ENCODE measurements at places on chromosomes 5 and 9. TPM values are rescaled to one million over a fixed set of nuclear protein-coding genes. Genes with fewer than 3 reads are reported as not detected.

DNA sequence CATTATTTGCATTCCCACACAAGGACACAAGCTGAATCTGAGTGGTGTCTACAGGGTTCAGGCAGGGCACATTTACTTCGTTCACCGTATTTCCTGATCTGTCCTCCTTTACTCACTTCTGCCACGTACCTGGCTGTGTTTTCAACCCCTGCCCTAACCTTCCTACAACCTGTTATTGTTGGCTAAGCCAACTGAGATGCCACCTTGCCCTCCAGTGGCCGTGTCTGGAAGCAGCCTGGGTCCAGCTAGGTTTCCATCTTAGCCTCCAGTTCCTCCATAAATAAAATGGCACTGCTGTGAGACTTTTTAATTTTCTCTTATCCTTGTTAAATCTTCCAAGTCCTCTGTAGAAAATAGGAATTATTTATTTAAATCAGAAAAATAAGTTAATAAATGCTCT is 64.8 kb downstream of the ATP10B start:
- DNase-seq, result peak; percentile 22

- DNase-seq, result no peak
These were observed 122.3 kb downstream of the GNAQ start for GRCh38 chr9:77909306-77909705.

DNA sequence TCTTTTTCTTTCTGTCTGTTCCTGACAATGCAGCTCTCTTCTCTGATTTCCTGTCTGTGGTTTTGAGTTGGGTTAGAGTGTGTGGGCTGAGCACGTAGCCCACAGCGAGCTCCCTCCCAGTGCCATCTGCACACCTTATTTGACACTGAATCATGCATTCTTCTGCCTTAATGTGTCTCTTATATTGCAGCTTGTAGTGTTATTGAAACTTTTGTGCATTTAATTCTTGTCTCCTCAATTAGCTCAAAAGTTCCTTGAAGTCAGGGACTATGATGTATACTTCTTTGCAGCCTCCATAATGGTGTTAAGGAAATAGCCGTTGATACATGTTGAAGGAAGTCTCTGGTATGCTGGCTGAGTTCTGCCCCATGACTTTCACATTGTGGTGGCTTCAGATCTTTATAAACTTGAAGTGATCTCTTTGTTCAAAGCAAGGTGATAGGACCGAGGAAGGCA is 576.2 kb upstream of the CLINT1 start:
- peak; percentile 24 for DNase-seq

DNA sequence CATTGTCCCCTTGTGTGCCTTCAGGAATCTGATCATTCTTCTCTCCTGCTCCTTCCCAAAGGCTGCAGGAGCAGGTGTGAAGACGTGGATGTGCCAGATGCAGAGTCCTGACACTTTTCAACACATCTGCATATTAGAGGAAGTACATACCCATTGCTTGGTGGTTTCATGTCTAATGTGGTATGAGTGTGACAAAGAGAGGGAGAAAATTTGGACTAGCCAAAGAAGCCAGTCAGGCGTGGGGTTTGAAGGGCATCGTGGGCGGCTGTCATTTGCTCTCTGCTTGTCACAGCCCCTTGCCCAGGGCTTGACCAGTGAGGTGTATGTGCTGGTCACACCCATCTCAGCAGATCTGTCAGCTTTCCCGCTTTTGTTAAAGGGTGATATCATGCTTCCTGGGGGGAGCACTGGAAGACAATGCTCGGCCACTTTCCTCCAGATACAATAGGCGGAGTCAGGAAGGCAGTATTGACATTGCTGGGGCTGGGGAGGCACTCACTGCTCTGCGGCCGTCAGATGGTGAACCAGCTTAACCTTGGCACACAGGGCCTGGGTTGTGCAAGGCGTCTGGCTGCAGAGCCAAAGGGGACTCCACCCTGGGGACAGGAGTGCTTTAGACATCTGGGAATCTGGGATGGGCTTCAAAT is 8.6 kb downstream of the TEK start:
- peak; percentile 37 for DNase-seq

- no peak for DNase-seq
These were observed 849.6 kb upstream of the DMAC1 start for GRCh38 chr9:8649160-8649559.

- peak; percentile 80 for DNase-seq
These were observed 485 bp downstream of the TGFBR1 start for GRCh38 chr9:99105152-99106043.

DNA sequence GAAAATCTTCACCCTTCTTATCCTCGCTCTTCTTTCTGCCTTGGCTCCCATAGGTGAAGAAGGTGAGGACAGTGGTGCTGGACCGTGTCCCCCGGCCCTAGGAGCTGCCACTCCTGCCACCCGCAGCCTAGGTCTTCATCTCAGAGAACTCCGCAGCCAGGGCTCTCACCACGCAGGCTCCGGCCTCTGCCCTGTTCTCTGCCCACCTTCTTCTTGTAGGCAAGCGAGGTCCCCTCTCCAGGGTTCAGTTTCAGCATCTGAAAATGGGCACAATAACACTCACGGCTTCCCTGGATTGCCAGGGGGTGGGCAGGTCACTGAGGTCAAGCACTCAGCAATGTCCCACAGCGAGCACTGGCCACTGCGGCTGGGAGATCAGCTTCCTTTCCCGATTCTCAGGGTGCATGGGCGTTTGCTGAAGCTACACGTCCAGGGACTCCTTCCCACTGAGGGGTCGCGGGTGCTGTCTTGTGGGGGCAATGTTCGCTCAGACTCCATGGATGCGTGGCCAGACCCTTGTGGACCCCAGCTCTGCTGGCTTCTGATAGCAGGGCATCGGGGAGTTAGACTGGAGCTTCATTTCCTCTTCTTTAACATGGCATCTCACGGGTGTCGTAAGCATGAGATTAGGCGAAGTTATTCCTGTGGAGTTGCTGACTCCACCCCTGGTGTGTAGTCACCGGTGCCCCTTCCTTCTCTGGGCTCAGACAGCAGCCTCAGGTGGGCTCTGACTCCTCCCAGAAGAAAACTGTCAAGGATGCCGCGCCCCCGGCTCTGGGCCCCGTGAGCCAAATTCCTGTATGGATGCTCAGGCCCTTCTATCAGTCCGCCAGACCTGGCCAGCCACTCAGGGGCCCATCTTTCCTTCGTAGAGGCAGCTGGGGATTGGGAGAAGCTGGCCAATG is 145.1 kb upstream of the IRX2 start:
- no peak for DNase-seq

DNA sequence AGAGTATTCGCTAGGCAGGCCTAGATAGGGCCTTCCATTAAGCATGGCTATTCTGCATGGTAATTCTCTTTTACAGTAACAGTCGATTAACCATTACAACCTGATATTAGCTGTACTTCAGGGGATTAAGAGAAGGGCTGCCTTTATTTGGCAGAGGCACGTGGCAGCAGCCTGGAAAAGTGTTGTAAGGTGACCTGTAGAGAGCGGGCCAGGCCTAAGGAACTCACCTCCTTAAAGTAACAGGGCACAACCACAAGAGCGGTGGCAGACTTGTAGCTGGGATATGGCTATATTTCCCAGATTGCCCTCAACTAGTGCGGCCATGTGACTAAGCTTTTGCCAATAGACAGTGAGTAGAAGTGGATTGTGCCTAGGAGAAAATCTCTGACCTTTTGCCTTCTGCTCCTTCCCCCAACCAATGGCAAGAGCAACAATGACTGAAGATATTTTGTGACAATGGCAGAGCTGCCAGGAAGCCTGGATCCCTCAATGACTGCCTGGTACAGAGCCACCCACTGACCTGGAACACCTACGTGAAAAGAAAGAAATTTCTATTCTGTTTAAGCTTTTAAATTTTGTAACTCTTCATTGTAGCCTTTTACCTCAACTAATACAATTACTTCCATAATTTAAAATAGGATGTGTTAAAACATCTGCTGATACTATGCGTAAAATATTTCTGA is 18.9 kb upstream of the ANKRD34B start:
- DNase-seq, result no peak

GRCh38 chr9:3650994-3651622 is 125.3 kb upstream of the RFX3 start:
- DNase-seq, result no peak

DNA sequence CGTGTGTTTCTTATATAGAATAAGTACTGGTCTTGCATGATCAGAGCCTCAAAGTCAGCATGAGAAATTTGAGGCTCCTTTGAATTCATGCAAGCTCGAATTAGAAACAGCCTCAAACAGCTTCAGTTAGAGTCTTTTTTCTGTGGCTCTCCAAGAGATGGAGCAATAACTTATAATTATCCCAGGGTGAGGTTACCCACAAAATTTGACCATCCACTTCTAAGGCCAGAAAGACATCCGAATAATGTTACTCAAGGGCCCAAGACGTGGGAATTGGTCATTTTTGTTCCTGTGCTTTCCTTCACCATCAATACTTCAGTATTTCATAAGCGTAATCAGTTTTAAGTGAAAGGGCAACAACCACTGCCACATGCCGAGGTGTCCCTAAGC is 89.7 kb downstream of the DAPK1 start:
- no peak for DNase-seq

- no peak for DNase-seq
These were observed 76.7 kb upstream of the GDNF start for GRCh38 chr5:37916525-37916924.

GRCh38 chr9:28650327-28650726 is 1077.0 kb upstream of the C9orf72 start:
- DNase-seq, result no peak

DNA sequence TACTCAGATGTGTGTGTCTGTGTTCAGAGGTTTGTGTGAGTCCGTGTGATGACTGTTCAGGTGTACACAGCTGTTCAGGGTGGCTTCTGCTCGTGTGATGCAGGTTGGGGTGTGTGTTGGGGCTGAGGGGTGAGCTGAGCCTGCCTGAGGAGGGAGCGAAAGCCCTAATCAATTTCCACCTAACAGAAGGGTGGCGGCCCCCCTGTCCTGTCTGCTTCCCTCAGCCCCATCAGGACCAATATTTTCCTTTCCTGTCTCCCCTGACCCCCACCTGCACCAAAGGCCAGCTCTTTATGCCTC is 30.2 kb downstream of the LHX2 start:
- DNase-seq, result no peak

DNA sequence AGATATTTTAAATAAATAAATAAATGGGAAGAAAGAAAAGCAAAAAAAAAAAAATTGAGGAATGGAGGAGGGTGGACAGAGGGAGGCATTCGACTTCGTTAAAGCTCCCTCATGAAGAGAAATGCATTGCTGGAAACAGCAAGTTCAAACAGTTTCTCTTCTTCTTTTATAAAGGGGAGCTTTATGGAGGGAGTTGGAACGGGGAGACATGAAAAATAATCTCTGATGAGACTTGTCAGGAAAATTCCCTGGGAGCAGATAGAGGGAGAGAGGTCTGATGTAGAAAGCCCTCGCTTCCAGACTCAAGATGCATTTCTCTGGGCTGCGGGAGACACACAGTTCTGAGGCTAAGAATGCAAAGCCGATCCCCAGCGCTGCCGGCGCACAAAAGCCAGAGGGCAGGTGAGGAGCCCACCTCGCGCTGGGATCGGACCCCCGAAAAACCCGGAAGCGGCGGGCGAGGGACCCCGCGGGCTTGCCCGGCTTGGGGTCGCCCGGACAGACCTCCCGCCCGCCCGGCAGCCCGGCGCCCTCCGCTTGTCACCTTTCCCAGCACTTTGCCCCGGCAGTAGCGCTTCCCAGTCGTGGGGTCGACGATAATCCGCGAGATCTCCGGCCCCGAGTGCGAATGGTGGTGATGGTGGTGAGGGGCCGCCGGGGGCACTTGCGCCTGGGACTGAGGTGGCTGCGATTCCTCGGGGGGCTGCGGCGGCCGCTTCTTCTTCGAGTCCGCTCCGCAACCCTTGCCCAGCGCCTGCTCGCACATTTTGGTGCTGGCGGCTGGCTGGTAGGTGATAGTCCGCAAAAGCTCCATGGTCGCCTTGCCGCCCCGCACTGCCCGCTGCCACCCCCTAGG is 512 bp downstream of the PLK2 start:
- DNase-seq, result peak; percentile 51

DNA sequence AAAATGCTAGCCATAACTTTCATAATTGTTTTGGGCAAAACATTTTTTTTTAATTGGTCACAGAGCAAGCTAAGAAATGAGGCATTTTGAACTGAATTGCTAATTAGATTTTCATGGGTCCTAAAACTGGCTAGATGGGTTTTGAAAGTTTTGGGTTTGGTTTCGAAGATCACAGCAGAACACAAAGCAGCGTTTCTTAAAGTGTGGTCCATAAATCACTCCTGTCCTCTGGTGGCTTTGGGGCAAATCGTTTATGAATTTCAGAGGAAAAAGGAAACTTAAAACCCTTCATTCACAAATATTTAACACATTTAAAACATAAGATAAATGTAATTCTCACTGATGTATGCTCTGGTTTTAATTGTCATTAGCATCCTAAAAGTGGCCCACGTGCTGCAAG is 503.7 kb downstream of the SPATA31D1 start:
- no peak for DNase-seq

- DNase-seq, result no peak
These were observed 331.3 kb downstream of the NSG2 start for GRCh38 chr5:174376726-174377373.

DNA sequence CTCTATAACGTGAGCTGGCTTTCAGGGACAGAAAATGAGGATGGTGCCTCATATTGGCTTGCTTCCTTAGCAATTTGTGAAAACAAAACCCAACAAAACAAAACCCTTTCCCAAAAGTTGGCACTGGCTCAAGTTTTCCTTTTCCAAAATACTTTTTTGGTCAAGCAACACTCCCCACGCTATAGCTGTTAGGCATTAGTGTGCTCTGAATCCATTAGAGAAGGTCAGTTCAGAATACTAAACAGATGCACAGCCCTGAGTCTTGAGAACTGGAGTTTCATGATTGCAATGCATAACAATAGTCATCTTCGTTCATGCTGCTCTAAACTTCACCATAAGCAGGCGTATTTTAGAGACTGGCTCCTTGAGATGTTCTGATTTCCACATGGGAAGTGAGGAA is 172.0 kb upstream of the KLF9 start:
- DNase-seq, result no peak

- no peak for DNase-seq
These were observed 107.8 kb downstream of the PSD2 start for GRCh38 chr5:139903450-139903794.

GRCh38 chr9:106862821-106863720 is at the start of gene ZNF462:
ZNF462 (plus strand) TSS chr9:106863166; CDS start chr9:106923384, 60,218 bp downstream.
- DNase-seq, result peak; percentile 81

DNA sequence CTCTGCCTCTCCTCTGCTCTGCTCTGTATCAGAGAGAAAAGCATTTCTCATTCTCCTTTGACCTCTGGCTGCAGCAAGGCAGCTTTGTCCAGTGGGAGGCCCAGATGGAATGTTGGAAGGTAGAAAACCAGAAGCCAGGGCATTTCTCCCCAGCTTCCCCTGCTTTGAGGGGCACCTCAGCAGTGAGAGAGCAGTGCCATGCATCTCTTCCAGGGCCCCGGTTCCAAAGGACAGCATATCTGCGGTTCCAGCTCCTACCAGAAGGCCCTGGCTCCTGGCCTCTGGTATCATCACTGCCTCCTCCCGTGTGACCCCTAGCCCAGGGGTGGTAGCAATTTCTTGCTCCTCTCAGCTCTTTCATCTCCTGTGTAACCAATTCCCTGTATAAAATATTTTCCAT is 190.8 kb downstream of the SPOCK1 start:
- no peak for DNase-seq

The PGM5 gene
- total RNA-seq, result 1.1 TPM

The LHX3 gene
- total RNA-seq, result not detected

The CATSPER3 gene
- total RNA-seq, result not detected

The DMRTA1 gene
- total RNA-seq, result 3.1 TPM

The TRPM6 gene
- 0.49 TPM for total RNA-seq

The CD74 gene
- 1.8 TPM for total RNA-seq

The BNC2 gene
- 7.0 TPM for total RNA-seq

The SNCB gene
- not detected for total RNA-seq

The FBN2 gene
- 0.37 TPM for total RNA-seq

The GPR150 gene
- total RNA-seq, result 0.34 TPM

The PCDHB9 gene
- total RNA-seq, result 1.6 TPM

The FGF10 gene
- not detected for total RNA-seq

The NOP16 gene
- 14.0 TPM for total RNA-seq

The ANKRD34B gene
- not detected for total RNA-seq

The PCDHGB6 gene
- total RNA-seq, result not detected

The DNM1 gene
- total RNA-seq, result 14.0 TPM

All from M059J (cell line).